Hindlimb muscle (tissue), 1 donor: ENCODE measurements at places on chromosomes 4 and X.

GRCh38 chr4:31949045-31949444, 1228.9 kb downstream of the PCDH7 start:
- DNase-seq: no peak

DNA sequence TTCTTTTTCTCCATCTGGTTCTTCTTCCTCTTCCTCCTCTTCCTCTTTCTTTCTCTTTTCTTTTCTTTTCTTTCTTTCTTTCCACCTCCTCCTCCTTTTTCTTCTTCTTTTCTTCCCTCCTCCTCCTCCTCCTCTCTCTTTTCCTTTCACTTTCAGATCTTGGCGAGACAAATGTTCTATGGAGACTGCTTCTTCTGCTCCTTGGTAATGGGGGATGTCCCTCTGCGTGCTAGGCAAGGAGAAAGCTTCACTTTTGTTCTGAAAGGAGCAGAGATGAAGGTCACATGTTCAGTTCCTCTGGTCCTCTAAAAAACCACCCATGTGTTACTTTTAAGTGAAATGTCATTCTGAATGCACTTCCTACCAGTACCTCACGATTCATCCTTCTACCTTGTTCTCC, 33.2 kb downstream of the NBDY start:
- no peak for DNase-seq

GRCh38 chr4:56870946-56871345, 36.8 kb upstream of the REST start:
- DNase-seq: peak; percentile 69

DNA sequence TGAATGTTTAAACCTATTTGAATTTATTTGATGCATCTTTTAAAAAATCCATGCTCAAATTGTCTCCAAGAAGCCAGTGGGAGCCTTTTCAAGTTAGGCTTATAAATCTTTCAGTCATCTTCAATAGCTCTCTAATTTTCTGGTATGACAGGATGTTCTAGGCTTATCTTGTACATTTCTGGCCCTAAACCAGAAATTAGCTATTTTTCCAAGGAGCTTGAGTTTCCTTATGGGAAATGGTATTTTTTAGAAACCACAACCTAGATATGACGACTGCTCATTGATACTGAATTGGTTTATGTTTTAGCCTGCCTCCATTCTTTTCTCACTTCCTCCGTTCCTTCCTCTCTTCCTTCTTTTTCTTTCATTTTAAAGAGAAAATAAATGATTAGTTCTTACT, 172.3 kb downstream of the SPRY1 start:
- DNase-seq: no peak

- no peak for DNase-seq
Observed at GRCh38 chr4:185523862-185524261, 11.4 kb downstream of the PDLIM3 start.

- no peak for DNase-seq
Observed at GRCh38 chr4:173450281-173450680, 51.4 kb upstream of the SCRG1 start.

DNA sequence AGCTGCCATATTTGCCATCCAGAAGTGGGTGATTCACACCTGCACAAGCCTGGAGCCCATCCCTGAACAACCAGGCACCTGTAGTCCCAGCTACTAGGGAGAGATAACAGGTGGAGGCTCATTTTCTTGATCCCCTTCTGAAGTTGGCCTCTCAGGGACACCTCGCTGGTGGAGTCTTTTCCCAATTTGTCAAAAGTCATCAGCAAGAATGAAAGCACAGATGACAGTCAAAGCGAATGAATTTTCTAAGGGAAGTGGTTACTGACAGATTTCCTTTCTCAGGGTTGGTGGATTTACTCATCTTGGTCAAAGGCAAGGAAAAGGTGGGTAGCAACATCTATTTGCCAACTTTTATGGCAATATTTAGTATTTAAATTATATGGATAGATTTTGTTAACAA, 36.5 kb downstream of the FGFBP1 start:
- no peak for DNase-seq
